ENCODE measurements at places on chromosomes 6 and 20. TPM values are rescaled to one million over a fixed set of nuclear protein-coding genes. Genes with fewer than 3 reads are reported as not detected.

Gene RRAGD
- total RNA-seq: 16.4 TPM

DNA sequence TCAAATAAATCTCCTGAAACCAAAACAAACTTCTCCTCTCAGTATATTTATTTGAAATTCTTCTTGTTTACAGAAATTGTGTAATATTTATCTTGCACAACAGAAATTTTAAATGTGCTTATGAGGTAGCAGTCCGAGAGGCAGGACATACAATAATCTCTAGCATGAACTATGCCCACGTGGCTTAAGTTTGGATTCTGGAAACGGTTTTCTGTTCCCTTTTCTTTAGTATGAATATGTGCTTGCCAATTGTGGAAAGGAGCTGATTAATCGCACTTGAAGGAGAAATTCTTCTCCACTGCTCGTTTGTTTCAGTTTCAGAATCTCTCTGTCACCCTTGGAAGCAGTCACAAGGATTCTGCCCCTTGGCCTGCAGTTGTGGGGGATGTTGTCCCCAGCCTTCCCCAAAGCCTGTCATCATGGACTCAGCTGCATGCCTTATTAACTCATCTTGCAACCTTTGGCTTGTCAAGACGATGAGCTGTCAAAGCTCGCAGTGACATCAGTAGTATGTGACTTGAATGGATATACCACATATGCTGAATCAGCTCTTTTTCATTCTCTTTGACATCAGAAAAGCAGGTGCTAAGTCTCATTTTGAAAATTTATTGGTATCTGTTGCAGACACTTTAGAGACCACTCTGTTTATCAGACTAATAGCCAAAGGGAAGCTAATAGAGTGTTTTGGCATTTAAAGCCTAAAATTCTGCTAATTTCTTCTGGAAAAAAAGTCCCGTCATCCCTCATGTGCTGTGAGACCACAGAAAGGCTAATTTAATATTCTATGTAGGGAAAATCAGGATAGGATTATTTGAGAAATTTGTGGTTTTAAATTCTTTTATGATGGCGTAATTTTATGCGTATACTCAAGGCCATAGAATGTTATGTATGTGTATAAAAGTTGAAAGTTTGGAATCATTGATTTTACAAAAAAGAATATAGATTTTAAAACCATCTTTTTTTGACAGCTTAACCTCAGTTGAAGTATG lies 186.8 kb downstream of the ARID1B start:
- H3K4me1 ChIP-seq: peaks cover 54% of the 10 kb centered on the region
- H3K36me3 ChIP-seq: peaks cover 2% of the 10 kb centered on the region
- H3K4me3 ChIP-seq: no peak overlapping the region

- no peak for DNase-seq
- peaks cover 3% of the 10 kb centered on the region for H3K4me1 ChIP-seq
- H3K27ac ChIP-seq: no peak overlapping the region
- H3K36me3 ChIP-seq: no peaks in the 10 kb centered on the region
- no peak overlapping the region for H3K4me3 ChIP-seq
- no peaks in the 10 kb centered on the region for H3K27me3 ChIP-seq
These were observed 312.3 kb upstream of the SUPT3H start for GRCh38 chr6:45689926-45690615.

DNA sequence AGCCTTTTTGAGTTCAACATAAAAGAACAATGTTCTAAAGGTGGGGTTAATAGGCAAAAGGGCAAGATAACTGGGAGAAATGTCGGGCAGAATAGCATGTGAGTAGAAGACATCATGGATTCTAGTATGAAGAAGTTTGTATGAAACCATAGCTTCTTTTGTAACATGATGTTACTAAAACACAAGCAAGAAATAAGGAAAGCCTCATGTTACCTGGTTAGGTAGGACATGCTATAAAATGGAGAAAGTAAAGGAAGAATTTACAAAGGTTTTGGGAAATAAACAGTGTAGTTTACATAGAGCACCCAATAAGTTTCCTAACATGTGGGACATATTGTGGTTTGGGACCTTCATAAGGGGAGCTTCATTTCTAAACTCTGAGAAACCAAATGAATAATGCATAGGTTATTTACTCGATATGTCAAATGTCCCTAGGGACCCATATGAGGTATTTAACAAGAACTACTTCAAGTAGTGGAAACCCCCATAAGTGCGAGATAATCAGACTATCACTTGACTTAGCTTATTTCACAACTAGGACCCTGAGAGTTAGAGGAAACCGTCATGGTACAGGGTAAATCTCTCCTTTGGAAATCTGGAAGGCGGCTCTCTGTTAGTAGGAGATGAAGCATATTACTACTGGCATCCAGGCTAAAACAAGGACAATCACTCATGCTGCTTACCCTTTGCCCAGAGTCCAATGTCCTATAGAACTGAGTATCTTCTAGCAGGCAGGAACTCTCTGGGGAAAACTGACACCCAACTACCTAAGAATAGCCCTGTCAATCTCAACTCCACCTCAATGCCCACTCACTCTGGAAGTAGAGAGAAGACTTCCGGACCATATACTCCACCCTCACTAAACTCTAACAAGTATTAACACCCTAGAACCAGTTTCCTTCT lies 57.5 kb downstream of the ILRUN start:
- no peak overlapping the region for H3K4me3 ChIP-seq
- H3K27ac ChIP-seq: peak overlapping the region; percentile 61
- H3K4me1 ChIP-seq: peaks cover 18% of the 10 kb centered on the region
- no peak for DNase-seq
- H3K36me3 ChIP-seq: peaks cover 12% of the 10 kb centered on the region

Gene UNC5CL
- total RNA-seq: 2.4 TPM

Gene SLCO4A1
- 29.6 TPM for total RNA-seq

Gene TNNC2
- total RNA-seq: not detected

Gene OTOR
- not detected for total RNA-seq

Gene HLA-DQA2
- not detected for total RNA-seq

- peak overlapping the region; percentile 99 for H3K27ac ChIP-seq
- H3K4me3 ChIP-seq: peak overlapping the region; percentile 96
- no peaks in the 10 kb centered on the region for H3K27me3 ChIP-seq
- H3K36me3 ChIP-seq: peaks cover 23% of the 10 kb centered on the region
- DNase-seq: peak; percentile 94
- H3K4me1 ChIP-seq: peaks cover 42% of the 10 kb centered on the region
These were observed 703 bp downstream of the SNX9 start for GRCh38 chr6:157823528-157824370.

- no peak for DNase-seq
- H3K27ac ChIP-seq: peak overlapping the region; percentile 86
- no peaks in the 10 kb centered on the region for H3K27me3 ChIP-seq
- H3K36me3 ChIP-seq: no peaks in the 10 kb centered on the region
- peaks cover 50% of the 10 kb centered on the region for H3K4me1 ChIP-seq
These were observed 44.1 kb downstream of the IRF4 start for GRCh38 chr6:435441-436307.

- H3K27ac ChIP-seq: no peak overlapping the region
- DNase-seq: no peak
- H3K27me3 ChIP-seq: peaks cover 6% of the 10 kb centered on the region
- no peaks in the 10 kb centered on the region for H3K36me3 ChIP-seq
- no peak overlapping the region for H3K4me3 ChIP-seq
These were observed 37.1 kb upstream of the KCNK5 start for GRCh38 chr6:39266375-39266774.

Gene SAMD10
- 24.5 TPM for total RNA-seq

- H3K27me3 ChIP-seq: no peaks in the 10 kb centered on the region
- DNase-seq: peak; percentile 59
- peaks cover 73% of the 10 kb centered on the region for H3K4me1 ChIP-seq
These were observed 12.2 kb upstream of the NCOA3 start for GRCh38 chr20:47489448-47489872.

DNA sequence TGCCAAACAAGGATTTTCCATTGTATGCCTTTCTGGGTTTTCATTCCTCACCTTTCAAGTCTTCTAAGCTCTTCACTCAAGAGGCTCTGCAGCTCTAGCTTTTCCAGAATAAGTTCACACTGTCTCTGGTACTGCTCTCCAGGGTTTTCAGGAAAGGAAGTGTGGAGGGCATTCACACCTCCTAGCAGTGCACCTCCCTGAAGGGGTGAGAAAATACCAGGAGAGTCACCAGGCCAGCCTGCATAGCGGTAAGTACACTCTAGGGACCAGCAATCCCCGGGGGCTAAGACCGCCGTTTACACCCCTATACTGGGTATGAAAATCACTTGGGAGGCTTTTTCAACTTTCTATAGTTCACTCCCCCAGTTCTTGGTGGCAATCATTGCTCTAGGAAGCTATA lies 67.9 kb upstream of the ASF1A start:
- no peak overlapping the region for H3K27ac ChIP-seq
- H3K4me3 ChIP-seq: no peak overlapping the region
- peaks cover 4% of the 10 kb centered on the region for H3K4me1 ChIP-seq
- H3K27me3 ChIP-seq: no peaks in the 10 kb centered on the region
- DNase-seq: no peak

- DNase-seq: no peak
- no peaks in the 10 kb centered on the region for H3K36me3 ChIP-seq
- no peaks in the 10 kb centered on the region for H3K4me1 ChIP-seq
- peaks cover 2% of the 10 kb centered on the region for H3K27me3 ChIP-seq
- H3K27ac ChIP-seq: no peak overlapping the region
- H3K4me3 ChIP-seq: no peak overlapping the region
These were observed 26.1 kb upstream of the RIPPLY2 start for GRCh38 chr6:83827050-83827449.

DNA sequence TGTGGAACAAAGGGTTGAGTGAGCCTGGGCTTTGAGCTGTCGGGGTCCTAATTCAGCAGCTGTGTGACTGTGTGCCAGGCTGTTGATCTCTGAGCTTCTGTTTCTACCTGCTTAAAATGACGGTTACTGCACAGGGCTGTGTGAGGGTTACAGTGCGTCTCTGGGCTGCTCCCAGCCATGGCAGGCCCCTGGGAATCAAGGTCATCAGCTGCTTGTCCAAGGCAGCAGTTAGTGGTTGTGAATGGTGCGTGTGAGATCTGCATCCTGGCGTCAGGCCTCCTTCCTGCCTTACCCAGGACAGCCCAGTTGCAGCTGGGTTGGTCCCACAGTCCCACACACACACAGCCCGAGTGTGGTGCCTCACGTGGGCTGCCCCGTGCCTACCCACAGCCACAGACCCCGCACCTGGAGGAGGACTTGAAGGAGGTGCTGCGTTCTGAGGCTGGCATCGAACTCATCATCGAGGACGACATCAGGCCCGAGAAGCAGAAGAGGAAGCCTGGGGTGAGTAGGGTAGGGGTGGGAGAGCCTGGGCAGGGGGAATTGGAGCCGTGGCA lies 15.6 kb downstream of the GTSF1L start:
- H3K36me3 ChIP-seq: peaks cover 36% of the 10 kb centered on the region
- no peak for DNase-seq
- no peaks in the 10 kb centered on the region for H3K27me3 ChIP-seq
